AG04449 (cell line): ENCODE measurements at places on chromosomes 16 and 17.

GRCh38 chr17:38354466-38354865 lies 2.8 kb downstream of the SOCS7 start:
- DNase-seq: no peak

- no peak for DNase-seq
These were observed 800 bp downstream of the ZNF747 start for GRCh38 chr16:30533748-30534367.

DNA sequence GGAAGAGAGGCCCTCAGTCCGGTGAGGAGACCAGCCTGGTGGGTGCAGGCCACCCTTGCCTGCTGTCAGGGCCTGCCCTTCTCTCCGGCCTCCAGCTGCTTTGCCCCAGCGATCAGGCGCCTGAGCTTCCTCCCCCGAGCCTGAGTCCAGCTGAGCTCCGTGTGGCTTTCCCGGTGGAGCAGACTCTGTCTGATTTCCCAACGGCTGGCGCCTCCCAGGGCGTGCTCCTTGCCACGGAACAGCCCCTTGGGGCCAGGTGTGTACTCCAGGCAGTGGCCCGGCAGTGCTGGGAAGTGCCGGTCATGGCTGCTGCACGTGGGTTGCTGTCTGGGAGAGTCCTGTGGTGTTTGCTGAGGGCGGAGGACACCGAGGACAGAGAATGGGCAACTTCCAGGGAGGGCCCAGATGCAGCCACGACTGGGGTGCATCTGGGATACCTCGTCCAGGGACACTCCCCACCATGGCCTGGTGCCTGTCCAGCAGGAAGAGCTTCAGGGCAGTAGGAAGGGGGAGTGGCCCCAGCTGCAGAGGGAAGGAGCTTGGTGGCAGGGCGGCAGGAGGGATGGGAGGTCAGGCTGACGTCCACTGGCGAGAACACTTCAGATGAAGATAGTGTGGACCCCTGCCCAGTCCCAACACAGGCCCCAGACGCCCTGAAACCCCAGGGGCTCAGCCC lies 22.5 kb downstream of the METRNL start:
- DNase-seq: no peak

DNA sequence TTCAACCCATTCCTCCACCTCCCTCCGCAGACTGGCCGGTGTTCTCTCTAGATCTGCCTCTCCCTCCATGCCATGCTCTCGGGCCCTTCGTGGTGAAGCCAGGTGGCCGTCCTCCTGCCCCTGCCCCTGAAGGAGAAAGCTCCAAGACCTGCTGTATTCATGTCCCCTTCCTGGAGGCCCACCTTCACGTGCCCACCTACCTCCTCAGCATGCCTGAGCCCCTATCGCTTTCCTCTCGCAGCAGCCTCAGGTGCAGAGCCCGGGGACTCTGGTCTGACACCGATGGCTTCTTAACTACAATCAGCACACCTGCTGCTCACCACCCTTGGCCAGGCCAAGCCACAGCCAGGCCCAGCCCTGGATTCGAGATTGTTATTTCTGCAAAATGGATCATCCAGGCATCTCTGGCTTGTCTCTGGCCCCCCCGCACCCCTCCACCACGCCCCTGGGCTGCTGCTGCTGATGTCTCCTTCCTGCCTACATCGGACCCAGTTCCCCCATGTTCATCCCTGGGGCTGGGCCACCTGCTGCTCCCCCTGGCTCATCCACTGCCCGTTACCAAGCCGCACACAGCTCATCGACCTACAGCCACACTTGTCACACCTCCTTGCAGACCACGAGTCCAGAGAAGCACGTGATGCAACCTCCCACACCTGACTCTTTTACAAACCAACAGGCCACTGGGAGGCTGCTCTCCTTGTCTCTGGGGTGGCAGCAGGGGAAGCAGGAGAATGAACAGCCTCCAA lies 32.5 kb upstream of the TNFRSF13B start:
- no peak for DNase-seq

DNA sequence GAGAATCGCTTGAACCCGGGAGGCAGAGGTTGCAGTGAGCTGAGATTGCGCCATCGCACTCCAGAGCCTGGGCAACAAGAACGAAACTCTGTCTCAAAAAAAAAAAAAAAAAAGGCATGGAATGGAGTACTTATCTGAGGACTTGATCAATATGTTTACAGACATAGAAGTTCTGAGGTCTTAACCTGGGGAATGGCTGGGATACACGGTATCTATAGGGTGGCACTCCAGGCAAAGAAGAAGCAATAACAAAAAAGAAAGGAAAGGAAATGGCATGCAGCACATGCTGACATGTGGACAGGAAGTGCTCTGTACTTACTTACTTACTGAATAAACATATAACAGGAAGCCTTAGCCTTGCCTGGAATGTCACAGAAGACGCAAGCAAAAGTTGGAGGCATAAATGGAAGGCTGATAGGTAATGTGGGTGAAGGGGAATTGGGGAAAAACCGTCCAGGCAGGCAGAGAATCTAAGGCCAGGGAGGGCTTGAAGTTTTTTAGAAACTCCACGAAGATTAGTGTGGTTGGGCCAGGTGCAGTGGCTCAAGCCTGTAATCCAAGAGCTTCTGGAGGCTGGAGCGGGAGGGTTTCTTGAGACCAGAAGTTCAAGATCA lies 10.1 kb upstream of the SPOP start:
- DNase-seq: no peak

DNA sequence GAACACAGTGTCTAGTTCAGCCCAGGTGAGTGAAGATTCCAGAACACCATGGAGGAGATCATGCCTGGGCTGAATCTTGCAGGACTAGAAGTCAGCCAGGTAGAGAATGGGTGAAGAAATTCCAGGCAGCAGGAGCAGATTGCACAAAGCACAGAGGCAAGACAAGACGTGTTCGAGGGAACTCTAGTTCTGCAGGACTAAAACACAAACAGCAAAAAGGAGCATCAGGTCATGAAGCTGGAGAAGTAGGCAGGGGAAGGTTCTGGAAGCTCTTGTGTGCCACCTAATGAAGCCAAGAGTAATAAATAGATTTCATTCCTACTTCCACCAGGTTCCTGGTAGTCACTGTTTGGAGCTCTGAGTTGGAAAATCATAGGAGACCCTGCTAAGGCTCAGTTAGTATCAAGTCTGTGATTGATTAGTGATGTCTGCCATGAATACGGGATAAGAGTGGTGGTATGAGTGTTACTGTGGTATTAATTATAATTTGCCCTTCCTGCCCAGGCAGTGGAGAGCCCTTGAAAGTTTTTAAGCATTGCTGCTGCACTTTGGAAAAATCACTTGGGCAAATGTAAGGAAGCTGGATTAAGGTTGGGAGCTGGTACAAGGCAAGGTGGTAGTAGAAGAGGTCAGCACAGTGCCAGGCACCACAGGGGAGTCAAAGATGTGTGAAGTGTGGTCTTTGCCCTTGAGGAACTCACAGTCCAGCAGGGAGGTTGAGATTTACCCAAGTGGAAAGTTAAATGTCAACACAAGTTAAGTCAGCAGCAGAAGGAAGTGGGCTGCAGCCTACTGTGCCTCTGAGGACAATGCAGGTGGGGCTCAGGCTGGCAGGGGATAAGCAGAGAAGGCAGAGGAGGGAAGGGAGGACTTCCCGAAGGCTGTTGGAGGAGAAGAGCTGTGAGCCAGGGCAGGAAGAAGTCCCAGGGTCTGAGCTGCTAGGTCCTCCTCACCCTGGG lies 13.5 kb upstream of the FOXN1 start:
- DNase-seq: no peak

GRCh38 chr17:45823598-45823997 lies 21.1 kb upstream of the SPPL2C start:
- no peak for DNase-seq

GRCh38 chr16:22336581-22336980 lies 37.8 kb downstream of the CDR2 start:
- DNase-seq: no peak

- no peak for DNase-seq
These were observed 63.9 kb downstream of the NXN start for GRCh38 chr17:915538-916201.
